ENCODE measurements at places on chromosomes 2 and 18.
A peak's percentile ranks its signal among the peaks of the same experiment; 100 is the strongest.

DNA sequence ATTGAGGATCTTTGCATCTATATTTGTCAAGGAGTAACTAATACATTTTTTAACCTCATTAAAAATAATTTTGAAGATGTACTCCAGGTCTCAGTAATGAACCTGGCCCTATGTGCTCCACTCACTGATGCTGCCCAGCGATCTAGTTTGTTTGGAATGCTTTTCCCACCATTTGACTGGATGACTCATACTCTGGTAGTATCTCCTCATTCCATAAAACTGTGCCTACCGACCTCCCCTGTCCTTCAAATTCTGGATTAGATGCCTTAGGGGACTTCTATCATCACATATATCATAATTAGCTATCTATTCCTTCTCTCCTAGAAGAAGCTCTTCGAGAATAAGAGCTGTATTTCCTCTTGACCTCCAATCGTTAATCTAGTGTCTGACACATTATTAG is 83.8 kb downstream of the FAM117B start:
- peak; percentile 38 for DNase-seq

- DNase-seq: no peak
Measured at GRCh38 chr2:124662946-124663644, 638.0 kb downstream of the CNTNAP5 start.

DNA sequence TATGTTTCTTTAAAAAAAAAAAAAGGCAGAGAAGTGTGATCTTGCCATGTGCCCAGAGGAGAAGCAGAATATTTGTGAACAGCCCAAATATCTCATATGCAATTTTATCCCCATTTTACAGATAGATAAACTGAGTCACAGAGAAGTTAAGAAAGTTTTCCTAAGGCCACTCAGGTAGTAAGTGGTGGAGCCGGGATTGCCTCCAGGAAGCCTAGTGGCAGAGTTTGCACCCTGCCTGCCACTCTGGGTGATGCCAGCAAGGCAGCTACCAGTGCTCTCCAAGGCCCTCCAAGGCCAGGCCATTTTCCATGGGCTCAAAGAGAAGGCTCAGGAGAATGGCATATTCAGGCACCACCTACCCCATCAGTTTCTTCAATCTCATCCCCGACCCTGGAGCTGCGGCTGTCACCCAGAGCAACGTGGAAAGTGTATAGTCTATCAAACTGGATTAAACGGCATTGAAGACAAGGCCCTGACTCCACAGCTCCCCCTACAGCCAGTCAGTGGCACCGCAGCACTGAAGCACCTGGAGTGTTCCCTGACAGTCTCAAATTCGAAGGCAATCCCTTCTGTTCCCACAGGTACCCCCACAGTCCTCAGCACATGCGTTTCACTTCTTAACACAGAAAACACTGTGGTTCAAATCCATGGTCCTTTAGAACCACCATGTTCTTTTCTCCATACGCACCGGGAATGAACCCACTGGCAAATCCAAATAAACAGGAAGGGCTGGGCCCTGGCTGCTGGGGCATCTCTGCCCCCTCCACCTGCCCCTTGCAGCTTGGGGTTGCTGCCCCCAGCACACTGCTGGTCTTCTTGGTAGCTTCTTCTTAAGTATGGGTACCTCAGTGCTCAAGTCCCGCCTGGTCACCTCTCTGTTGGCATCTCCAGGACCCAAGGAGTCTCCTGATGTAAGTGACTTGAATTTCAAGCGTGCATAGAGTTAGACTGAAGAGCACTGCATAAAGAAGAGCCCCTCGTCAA is 175.3 kb downstream of the INHBB start:
- peak; percentile 33 for DNase-seq

DNA sequence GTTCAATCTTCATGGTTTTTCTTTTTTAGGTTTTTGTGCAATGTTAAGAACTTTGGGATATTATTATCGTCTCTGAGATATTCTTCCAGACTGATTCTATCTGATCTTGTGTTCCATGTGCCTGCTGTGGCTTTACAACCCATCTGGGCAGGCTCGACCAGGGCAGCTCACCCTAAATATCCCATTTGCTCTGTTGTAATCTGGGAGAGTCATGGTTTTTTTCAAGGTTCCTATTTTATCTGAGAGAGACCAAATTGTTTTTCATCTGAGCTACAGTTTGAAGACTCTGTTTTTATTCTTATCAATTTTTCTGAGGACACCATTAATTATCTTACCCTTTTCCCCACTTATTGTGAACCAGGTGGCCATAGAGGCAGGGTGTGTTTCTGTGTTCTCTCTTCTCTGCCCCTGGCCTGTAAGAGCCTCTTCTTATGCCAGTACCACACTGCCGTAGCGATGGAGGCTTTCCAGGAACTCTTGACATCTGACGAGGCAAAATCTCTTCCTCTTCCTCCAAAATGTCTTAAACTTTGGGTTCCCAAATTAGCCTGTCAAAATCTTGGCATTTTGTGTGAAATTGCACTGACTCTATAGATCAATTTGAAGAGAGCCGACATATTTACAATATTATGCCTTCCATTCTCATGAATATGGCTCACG is 3.1 kb downstream of the SP140L start:
- DNase-seq: no peak

DNA sequence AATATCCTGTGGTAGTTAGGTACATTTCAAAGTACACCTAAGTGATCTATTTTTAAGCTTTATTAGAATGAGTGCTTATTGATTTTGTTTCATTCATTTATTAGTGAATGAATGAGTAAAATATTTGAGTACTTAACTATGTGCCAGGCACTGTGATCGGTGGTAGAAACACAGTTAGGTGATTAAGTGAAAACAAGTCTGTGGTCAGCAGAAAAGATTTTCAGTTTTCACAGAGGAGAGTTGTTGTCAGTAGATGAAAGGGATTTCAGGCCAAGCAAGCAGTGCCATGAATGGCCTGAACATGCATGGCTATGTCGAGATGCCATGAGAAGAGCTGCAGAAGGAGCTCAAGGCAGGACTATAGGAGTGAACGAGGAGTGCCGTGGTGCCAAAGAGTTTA is 85.9 kb downstream of the SPTBN1 start:
- DNase-seq: no peak

- peak; percentile 26 for DNase-seq
Measured at GRCh38 chr2:169693360-169693759, 845 bp downstream of the CFAP210 start.

DNA sequence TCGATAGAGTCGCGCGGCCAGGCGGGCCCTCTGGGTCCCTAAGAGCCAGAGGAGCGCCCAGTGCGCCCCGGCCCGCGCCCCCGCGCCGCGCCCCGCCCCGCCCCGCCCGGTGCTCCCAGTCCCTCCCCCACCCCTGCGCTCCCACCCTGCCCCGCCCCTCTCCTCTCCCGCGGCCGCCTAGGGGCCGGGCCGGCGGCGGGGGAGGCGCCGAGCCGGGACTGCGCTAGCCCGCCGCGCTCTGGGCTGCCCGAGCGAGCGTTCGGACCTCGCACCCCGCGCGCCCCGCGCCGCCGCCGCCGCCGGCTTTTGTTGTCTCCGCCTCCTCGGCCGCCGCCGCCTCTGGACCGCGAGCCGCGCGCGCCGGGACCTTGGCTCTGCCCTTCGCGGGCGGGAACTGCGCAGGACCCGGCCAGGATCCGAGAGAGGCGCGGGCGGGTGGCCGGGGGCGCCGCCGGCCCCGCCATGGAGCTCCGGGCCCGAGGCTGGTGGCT is at the start of gene GPC1:
GPC1 (plus strand) TSS at position 207 of the 491 bp plus-strand sequence; CDS start at position 463, 256 bp downstream.
- DNase-seq: peak; percentile 56

GRCh38 chr18:13269013-13269280 is 50.4 kb downstream of the LDLRAD4 start:
- DNase-seq: no peak

DNA sequence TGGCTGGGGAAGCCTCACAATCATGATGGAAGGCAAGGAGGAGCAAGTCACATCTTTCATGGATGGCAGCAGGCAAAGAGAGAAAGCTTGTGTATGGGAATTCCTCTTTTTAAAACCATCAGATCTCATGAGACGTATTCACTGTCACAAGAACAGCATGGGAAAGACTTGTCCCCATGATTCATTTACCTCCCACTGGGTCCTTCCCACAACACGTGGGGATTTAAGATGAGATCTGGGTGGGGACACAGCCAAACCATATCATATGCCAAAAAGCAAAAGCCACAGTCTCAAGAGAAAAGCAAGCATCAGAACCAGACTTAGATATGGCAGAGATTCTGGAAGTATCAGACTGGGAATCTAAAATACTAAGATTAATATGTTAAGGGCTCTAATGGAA is 30.0 kb upstream of the SCRN3 start:
- DNase-seq: no peak

DNA sequence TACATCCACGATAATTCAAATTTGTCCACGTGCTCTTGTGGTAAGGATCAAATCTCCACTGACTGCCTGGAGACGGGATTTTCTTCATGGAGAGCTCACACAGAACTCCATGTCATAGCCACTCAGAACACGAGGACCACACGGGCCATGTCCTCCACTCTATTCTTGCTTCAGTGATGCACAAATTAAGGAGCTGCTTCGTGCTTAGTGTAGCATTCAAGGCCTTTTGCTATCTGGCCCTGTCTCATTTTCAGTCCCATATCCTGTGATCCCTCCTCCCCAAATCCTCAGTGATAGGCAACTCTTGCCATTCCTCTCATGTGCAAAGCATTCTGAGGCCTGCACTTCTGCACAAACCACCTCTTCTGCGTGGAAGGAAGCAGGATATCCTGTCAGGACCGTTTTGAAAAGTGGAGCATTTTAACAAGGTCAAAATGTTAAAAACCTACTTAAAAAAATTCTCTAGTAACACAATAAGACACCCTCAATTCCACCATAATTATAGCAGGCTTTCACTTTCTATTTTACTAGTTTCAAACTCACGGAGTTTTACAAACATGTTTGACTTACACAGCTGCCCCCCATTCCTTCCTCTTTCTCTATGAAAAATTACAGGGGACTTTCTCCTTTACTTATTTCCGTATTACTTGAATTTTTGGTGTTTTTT is 35.2 kb downstream of the ST3GAL5 start:
- no peak for DNase-seq

- DNase-seq: peak; percentile 50
Measured at GRCh38 chr2:20378891-20379519, 28.4 kb upstream of the PUM2 start.

- DNase-seq: no peak
Measured at GRCh38 chr2:235149240-235149659, 197.4 kb downstream of the SH3BP4 start.

- no peak for DNase-seq
Measured at GRCh38 chr2:189050165-189050712, 76.1 kb downstream of the COL3A1 start.

DNA sequence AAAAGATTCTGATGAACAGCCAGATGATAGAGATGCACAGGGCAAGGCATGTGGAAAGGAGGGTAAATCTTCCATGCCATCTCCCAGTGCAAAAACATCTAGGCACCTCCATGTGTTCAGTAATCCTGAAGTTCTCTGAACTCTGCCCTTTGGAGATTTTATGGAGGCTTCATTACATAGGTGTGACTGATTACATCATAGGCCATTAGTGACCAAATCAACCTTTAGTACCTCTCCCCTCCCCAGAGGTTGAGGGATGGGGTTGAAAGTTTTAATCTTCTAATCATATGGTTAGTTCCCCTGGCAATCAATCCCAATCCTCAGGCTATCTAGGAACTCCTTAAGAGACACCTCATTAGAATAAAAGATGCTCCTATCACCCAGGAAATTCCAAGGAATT is 2190.2 kb upstream of the PIK3C3 start:
- DNase-seq: no peak

GRCh38 chr2:95310651-95311050 is 13.5 kb downstream of the KCNIP3 start:
- DNase-seq: no peak

DNA sequence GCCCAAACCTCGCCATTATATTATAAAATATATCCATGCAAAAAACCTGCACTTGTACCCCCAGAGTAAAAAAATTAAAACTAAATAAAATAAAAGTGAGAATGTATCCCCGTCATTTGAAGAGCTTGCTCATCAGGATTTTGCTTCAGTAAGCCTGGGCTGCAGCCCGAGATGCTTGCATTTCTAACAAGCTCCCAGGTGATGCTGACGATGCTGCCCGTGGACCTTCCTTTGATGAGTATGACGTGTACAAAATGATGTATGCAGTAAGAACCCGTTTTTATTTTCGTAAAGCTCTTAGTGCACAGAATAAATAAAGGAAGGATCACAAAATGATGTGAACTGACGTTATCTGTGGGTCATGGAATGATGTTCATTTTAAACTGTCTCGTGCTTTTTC is 63.5 kb downstream of the CRACDL start:
- peak; percentile 78 for DNase-seq

DNA sequence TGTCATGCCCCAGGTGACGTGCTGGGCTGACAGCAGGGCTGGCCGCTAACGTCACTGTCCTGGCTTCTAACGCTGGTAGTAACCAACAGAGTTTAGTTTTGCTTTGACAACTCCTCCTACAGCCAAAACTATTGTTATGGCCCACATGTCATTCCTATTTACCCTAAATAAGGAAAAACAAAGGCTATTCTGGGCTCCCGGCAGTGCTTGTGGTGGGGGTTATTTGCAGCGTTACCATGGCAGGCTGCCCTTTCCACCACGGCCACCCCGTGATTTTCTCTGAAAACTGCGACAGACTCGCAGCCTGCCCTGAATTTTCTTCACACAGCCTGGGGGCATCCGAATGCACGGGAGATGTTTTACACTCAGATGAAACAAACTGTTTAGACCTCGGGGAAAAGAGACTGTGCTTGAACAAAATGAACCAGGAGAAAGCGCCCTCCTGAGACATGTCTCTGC is 115.2 kb downstream of the FAM210A start:
- peak; percentile 88 for DNase-seq

DNA sequence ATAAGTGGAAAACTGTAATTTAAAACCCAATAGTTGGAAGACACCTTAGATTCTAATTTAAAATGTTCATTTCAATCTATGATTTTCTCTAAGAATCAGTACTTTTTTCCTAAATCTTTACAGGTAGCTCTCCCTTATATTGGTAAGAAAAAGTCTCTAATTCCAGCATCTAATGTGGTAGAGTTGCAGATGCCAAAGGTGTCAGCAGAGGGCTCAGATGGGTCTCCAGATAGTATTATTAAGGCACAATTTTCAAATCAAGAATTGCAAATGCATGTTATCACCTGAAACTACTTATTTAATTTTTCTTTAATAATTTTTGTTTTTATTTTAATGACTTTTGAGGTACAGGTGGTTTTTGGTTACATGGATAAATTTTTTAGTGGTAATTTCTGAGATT is 25.5 kb upstream of the ITGA4 start:
- no peak for DNase-seq

GRCh38 chr2:219020604-219021365 is 20.5 kb downstream of the CFAP65 start:
- no peak for DNase-seq
